ENCODE measurements at places on chromosomes 5 and 9. TPM values are rescaled to one million over a fixed set of nuclear protein-coding genes. Genes with fewer than 3 reads are reported as not detected.

GRCh38 chr5:122181863-122182262, 52.5 kb downstream of the ZNF474 start:
- peak; percentile 52 for DNase-seq

- DNase-seq = no peak
Measured at GRCh38 chr5:169116961-169117461, 183.9 kb downstream of the SLIT3 start.

- no peak for DNase-seq
Measured at GRCh38 chr9:3692606-3693005, 166.8 kb upstream of the RFX3 start.

DNA sequence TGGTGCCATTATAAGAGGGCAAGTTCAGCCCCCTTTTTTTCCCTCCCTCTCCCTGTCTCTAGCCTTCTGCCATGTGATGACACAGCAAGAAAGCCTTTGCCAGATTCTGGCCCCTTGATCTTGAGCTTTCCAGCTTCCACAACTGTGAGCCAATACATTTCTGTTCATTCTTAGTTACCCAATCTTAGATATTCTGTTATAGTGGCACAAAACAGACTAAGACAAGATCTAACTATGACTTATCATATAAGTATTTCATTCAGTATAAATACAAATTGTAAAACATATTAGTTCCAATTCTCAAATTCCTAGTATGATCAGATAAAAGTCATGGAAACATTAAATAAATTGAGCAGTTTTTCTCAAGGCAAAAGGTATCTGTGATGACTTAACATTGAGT, 276.3 kb downstream of the COX7C start:
- DNase-seq = no peak

GRCh38 chr9:118785456-118785855, 583.8 kb downstream of the BRINP1 start:
- DNase-seq = no peak

- DNase-seq = no peak
Measured at GRCh38 chr5:96121364-96121763, 159.7 kb upstream of the ELL2 start.

- DNase-seq = no peak
Measured at GRCh38 chr9:31272456-31273295, 1111.8 kb upstream of the ACO1 start.

- DNase-seq = no peak
Measured at GRCh38 chr5:88724201-88724600, 158.8 kb downstream of the MEF2C start.

DNA sequence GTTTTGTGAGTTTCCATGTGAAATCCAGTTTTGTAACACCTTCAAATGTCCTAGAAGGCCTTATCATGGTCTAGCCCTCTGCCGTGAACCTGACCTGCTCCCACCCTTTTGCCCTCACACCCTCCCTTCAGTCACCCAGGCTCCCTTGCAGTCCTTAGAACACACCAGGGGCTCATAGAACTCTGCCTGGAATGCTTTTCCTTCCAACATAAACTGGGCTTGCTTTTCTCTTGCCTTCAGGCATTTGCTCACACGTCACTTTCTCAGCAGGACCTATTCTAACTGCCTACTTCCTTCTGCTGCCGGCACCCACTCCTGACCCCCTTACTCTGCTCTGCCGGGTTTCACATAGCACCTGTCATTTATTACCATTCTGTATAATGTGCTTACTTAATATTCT, 111.9 kb downstream of the PDE8B start:
- no peak for DNase-seq

- peak; percentile 15 for DNase-seq
Measured at GRCh38 chr5:155919126-155919525, 407.8 kb upstream of the SGCD start.

GRCh38 chr5:94690778-94691177, 72.3 kb downstream of the SLF1 start:
- DNase-seq = peak; percentile 5

DNA sequence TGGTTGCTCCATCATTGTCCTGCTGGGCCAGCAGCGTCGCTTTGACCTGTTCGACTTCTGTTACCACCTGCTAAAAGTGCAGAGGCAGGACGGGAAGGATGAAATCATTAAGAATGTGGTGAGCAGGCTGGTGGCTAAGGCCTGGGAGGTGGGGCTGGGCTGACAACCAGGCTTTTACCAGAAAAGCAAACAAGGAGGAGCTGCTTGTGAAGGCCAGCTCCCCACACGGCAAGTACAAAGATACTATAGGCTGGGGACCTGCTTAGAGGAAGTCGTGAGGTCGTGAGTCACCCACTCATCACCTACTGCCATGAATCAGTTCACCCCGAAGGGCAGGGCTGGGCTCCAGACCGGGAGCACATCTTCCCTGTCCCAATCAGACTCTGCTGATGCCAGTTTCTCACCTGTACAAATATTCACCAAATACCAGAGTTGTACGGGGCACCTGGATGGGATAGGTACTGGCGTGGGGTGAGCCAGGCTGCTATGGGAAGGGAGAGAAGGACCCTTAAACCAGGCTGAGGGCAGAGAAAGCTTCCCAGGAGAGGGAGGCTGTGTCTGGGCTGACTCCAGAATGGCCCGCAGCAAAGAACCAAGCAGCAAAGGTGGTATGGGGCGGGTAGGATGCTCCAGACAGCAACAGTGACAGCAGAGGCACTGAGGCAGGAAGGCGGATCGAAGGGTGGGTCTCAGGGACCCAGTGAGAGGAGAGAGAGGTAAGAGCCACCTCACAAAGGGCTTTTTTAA, 69.3 kb upstream of the NIPAL4 start:
- DNase-seq = no peak

DNA sequence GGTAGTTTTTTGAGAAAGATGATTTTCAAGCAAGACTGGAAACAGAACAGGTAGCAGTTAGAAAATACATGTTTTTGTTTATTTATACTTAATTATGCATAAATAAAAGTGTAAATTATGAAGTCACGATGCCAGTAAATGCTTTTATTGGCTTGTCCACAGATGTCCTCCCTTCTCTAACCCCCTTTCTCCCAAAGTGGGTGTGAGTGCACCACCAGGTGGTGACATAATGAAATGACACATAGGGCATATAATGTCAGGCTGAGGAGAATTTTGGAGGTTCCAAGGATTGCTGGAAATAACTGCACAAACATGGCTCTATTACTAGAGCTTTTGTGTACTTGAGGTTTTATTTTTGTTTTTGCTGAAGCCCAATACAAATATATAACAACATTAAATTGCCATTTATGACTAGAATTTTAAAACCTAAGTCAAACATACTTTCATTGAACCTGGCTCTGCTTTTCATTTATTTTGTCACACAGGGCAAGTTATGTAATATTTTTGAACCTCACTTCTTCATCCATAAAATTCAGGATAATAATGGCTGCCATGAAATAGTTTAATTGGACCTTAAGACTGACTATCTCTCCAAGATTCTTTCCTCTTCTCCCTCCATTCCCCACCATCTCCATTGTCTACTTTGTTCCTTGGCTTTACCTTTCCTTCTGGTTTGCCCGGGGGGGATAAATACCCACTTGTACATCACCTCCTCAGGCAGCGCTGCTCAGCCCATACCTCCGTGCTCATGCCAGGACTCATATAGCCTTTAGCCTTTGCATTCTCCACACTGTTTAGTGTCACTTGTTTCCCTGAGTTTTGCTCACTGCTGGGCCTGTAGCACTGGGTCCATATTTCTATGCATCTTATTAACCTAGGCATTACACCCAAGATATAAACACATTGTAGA, 168.8 kb downstream of the PDE4D start:
- no peak for DNase-seq

GRCh38 chr5:34728236-34728635, 72.1 kb downstream of the RAI14 start:
- no peak for DNase-seq

DNA sequence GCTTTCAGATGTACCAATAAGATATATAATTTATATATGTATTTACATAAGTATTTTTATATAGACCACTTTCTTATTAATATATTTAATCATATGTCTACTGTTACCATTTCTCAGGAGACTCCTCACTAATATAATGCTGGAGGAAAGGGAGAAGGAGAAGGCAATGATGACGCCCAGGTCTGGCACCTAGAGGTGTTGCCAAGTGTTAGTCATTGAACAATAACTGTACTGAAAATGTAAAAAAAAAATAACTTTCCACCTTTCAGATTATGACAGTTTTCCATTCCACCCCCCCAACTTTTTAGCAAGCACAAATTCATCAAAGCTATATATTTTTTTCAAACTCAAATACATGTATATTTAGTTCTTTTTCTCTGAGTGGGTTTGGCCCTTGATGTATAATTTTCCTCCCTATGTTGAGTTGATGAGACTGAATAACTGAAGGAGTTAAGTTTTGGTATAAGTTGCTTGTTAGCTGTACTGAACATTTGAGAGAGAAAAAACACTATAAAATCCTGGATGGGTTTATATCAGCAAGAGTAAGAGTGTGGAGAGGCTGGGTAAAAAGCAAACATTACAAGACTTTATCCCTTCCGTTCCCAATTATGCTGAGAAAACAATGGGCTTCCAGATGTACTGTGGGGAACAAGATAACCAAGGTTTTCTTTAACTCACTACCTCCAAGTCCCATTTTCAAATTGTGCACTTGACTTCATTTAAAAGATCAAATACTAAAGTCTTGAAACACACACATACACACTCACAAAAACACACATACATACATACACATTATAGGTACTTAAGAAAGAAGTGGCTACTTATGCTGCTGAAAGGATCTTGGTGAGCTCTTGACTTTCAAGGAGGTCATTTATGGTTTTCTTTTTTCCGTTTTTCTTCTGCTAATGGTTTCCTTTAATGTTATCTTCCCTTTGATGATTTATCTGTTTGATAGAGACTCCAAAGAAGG, 142.8 kb upstream of the IFNE start:
- no peak for DNase-seq

- no peak for DNase-seq
Measured at GRCh38 chr5:78507531-78507930, 141.0 kb downstream of the LHFPL2 start.

The MYMK gene
- total RNA-seq = not detected

The TCF7 gene
- 0.96 TPM for total RNA-seq

The CDC25C gene
- 2.2 TPM for total RNA-seq

All from umbilical cord (tissue), 2 donors.